ENCODE measurements at places on chromosomes 4 and X.
A peak's percentile ranks its signal among the peaks of the same experiment; 100 is the strongest.

DNA sequence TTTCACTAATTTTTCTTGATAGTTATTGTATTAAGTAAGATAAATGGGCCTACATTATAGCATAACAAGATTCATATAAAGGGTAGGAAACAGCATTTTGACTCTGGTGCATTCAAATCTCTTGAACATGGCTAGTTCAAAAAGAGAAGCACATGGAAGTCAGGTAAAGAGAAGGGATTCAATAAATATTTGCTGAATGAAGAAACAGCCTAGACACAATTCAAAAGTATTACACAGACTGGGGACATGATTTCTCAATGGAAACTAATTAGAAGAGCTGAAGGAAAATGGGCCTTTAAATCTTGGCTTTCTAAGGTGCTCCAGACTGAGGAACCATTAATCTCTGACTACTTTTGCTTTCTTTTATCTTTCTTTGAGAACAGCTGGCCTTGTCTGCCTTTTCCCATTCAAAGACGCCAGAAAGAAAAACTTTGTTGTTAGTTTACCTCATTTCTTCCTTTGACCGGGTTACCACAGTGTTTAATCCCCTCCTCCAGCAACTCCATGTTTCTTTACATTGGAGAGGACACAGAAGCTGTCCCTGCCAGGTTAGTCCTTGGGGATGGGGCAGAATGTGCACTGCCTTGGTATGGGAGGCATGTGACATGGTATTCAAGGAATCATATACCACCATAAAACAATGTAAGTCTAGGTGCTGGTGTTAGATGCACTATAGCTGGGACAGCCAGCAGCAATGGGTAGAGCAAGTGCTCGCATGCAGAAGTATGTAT, 264.2 kb downstream of the CAMK2D start:
- no peak for DNase-seq

DNA sequence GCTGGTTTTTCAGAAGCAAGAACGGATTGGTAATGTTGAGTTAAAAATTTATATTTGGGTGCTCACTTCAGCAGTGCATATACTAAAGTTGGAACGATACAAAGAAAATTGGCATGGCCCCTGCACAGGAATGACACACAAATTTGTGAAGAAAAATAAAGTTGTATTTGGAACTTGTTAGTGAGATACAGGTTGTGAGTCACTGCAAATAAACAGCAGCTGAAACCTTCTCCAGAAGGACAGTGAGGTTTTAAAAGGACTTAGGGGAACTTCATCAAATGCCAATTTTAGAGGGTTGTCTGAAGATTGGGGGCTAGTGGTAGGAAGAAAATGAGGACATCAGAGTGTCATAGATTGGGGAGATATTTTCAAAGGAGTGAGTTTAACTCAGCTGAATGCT, 79.7 kb upstream of the ELOVL6 start:
- peak; percentile 9 for DNase-seq

GRCh38 chr4:76376534-76376933, 44.4 kb downstream of the CCDC158 start:
- no peak for DNase-seq

- no peak for DNase-seq
Measured at GRCh38 chrX:17710871-17711301, 26.4 kb upstream of the SCML1 start.

GRCh38 chr4:184911310-184911709, 85.5 kb upstream of the ACSL1 start:
- peak; percentile 91 for DNase-seq

DNA sequence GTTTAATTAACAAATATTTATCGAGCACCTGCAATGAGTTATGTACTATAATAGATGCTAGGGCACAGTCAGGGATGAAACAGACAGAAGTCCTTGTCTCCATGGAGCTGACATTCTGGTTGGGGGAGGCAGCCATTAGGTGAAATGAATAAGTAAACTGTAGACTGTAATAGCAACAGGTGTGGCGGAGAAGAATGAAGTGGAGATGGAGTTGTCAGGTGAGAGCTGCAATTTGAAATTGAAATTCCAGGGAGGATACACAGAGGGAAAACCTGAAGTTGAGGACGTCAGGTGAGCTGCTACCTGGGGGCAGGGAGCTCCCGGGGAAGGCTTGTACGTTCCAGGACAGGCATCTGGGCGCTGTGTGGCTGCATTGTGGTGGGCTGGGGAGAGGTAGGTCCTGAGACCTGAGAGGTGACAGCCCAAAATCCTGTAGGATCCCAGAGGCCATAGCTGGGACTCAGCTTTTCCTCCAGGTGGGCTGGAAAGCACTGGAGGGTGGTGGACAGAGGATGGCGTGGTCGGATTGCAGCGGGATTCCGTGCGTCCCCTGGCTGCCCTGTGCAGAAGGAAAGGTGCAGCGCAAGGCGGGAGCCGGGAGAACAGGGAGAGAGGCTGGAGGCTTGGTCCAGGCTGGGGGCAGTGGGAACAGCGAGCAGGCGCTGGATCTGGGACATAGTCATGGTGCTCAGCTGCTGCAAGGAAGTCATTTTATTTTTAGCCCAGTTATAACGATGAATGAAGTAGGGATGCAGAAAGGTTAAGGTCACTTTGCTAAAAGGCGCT, 24.8 kb downstream of the CYTL1 start:
- DNase-seq, result no peak

DNA sequence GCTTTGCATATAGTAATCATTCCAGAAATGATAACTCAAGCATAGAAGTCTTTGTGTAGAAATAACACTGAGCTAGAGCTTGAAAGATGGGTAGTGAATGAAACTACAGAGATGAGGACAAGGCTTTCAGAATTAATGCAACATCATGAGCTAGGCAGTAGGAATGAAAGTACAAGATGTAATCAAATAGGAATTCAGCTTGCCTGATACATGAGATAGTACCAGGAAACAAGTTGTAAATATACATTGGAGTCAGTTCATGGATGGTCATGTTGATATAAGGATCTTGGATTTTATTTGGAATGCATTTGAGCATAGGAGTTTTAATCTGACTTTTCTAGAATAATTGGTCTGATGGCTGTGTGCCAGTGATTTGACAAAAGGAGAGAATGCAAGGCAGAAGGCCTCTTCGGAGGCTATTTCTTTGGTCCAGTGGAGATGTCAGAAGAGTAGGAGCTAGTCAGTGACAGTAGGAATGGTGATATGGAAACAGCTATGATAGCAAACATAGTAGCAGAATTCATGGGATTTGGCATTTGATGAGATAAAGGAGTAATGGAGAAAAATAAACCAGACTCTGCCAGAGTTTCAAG, 206.4 kb upstream of the PACRGL start:
- DNase-seq, result peak; percentile 43

- no peak for DNase-seq
Measured at GRCh38 chr4:27888505-27888904, 1027.9 kb downstream of the STIM2 start.

DNA sequence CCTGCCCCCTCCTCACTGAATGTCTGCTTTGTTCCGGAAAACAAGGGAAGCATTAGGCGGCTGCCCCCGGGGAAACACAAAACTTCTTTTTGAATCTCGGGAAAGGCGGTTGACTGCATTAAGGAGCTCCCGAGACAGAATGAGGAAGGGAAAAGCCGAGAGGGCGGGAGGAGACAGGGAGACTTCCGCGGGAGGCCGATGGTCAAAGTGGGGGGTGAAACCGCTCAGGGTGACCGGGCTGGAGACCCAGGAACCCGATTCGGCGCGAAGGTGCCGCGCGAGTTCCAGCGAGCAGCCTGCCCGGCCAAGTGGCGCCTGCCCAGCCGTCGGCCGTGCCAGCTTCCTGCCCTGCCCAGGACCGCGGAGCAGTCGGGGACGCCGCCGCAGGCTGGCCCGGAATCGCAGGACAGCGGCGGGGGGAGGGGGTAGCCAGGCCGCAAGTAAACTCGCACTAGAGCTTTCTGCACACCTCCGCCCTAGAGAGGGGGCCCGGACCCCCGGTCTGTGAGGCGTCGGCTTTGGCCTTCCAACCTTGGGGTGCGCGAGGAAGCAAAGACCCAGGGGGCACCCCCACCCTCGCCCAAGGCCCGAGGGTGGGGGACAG, 55.1 kb upstream of the BCOR start:
- no peak for DNase-seq

GRCh38 chr4:169682372-169683047, 62.1 kb downstream of the CLCN3 start:
- peak; percentile 19 for DNase-seq

GRCh38 chrX:122863067-122863466, 321.0 kb upstream of the GRIA3 start:
- DNase-seq, result no peak

- DNase-seq, result peak; percentile 86
Measured at GRCh38 chrX:43505769-43506168, 150.3 kb upstream of the MAOA start.

DNA sequence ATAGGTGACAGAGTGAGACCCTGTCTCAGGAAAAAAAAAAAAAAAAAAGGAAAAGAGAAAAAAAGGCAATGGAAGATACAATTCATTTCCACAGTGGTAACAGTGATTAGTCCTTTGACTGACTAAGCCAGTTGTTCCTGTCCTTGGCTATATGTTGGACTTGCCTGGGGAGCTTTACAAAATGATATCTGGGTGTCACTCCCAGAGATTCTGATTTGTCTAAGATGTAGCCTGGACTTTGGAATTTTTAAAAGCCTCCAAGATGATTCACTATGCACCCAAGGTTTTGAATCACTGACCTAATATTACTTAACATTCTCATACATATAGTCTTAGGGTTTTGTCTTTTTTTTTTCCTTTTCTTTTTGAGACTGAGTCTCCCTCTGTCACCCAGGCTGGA, 16.9 kb downstream of the HELQ start:
- DNase-seq, result peak; percentile 52

DNA sequence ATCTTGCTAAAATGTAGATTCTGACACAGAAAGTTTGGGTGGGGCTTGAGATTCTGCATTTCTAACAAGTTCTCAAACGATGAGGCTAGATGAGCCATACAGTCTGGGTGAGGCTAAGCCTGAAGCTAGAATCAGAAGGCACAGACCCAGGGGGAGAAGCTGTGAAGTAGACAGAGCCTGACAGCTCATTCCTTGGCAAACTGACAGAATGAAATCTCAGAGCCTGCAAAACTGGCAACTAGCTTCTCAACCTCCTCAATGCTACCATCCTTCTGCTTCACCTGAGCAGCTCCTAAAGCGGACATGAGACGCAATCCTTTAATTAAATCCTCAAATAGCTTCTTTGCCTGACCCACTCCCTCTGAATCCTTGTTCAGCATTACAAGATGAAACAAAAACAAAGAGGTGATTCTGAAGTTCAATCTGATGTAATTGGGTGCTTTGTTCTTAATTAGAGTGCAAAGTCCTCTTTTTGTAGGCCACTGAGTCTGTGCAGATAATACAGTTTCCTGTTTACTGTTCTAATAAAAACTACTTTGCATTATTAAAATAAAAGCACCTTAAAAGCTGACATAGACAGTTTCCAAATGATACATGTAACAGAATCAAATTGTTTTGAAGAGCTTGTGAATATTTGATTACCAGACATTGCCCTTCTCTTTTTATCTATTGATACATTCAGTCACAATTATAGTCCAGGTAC, 71.0 kb upstream of the BMP2K start:
- DNase-seq, result peak; percentile 94

GRCh38 chr4:15244354-15244753, 183.5 kb upstream of the C1QTNF7 start:
- DNase-seq, result peak; percentile 72

- DNase-seq, result no peak
Measured at GRCh38 chrX:40628506-40628905, 5.3 kb downstream of the MPC1L start.

GRCh38 chr4:116953947-116954346, 131.4 kb downstream of the TRAM1L1 start:
- no peak for DNase-seq

DNA sequence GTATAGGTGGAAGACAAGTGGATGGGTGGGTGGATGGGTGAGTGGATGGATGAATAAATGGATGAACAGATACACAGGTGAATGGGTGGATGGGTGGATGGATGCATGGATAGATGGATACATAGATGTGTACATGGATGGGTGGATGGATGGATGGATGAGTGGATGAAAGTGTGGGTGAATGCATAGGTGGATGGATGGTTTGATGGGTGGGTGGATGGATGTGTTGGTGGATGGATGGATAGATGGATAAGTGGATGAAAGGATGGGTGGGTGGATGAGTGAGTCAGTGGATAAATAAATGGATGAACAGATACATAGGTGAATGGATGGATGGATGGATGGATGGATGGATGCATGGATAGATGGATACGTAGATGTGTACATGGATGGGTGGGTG, 1.6 kb downstream of the CRLF2 start:
- no peak for DNase-seq

DNA sequence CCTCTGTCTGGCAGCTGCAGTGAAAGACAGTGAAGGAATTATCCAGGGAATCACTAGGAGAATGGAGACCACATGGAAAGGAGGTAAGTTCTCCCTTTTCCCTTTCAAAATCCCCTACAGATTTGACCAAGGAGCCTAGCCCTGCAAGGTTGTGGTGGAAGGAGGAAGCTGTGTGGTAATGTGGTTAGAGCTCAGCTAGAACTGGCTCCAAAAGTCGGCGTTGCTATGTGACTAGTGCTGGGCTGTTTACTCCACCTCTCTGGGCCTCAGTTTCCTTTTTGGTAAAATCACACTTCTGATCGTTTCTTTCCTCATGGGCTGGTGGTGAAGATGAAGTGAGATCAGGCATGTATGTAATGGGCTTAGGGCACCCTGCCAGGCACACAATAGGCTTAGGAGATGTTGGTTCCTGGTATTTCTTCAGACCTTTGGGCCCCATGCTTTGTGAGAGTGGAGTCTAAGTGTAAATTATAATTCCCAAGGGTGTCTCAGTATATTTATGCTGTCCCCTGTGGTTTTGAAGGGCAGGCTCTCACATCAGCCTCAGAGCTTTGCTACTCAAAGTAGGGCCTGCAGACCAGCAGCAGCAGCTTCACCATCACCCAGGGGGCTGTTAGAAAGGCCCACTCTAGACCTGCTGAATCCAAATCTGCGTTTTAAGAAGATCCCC, 183.7 kb upstream of the BCOR start:
- DNase-seq, result no peak

DNA sequence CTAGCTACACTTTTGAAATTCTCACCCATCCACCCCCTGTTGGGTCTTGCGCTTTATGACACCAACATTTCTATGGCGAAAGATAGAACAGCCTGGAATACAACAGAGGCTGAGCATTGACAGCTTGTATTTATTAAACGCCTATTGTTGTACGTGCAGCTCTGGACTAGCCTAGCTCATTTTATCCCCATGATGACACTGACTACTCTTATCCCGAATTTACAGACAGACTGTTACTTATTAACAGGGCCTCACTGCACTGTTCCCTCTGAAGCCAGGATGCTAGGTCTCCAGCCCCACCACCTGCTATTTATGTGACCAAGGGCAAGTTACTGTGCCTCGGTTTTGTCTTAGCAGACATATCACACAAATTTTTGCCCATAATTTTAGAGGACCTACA, 1.0 kb upstream of the RFC1 start:
- no peak for DNase-seq

- no peak for DNase-seq
Measured at GRCh38 chr4:145047151-145047550, 50.8 kb downstream of the ANAPC10 start.

GRCh38 chrX:14590693-14591424, 61.5 kb downstream of the GLRA2 start:
- no peak for DNase-seq

- DNase-seq, result no peak
Measured at GRCh38 chr4:25481648-25482047, 104.6 kb downstream of the ANAPC4 start.

- DNase-seq, result no peak
Measured at GRCh38 chrX:137366018-137366633, 199.8 kb upstream of the ZIC3 start.

Data from epithelial cell of esophagus (primary cell).